ENCODE measurements at places on chromosomes 16 and 17. TPM values are rescaled to one million over a fixed set of nuclear protein-coding genes. Genes with fewer than 3 reads are reported as not detected.

GRCh38 chr16:30075503-30076275 lies at the start of gene PPP4C:
PPP4C (plus strand) TSS chr16:30075994; CDS start chr16:30076378, 384 bp downstream.
- peak within 1 kb of the TSS; percentile 95 for H3K4me3 ChIP-seq
- H3K27me3 ChIP-seq: no peaks in the 10 kb centered on the region
- H3K4me1 ChIP-seq: peaks cover 19% of the 10 kb centered on the region
- peak within 1 kb of the TSS; percentile 96 for H3K27ac ChIP-seq
- DNase-seq: peak; percentile 93

DNA sequence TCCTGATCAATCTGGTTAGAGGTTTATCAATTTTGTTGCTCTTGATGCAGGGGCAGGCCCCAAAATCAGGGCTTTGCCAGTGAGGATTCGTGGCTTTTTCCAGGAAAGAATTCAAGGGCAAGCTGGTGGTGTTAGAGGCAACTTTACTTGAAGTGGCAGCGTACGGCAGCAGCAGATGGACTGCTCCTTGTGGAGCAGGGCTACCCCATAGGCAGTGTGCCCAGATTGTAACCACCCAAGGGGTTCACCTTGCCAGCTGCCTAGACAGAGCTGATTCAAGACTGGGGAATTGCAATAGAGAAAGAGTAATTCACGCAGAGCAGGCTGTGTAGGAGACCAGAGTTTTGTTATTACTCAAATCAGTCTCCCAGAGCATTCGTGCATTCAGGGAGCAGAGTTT lies 16.7 kb downstream of the DRC7 start:
- H3K4me3 ChIP-seq: no peak overlapping the region
- no peaks in the 10 kb centered on the region for H3K27me3 ChIP-seq
- no peaks in the 10 kb centered on the region for H3K36me3 ChIP-seq
- no peak overlapping the region for H3K27ac ChIP-seq

DNA sequence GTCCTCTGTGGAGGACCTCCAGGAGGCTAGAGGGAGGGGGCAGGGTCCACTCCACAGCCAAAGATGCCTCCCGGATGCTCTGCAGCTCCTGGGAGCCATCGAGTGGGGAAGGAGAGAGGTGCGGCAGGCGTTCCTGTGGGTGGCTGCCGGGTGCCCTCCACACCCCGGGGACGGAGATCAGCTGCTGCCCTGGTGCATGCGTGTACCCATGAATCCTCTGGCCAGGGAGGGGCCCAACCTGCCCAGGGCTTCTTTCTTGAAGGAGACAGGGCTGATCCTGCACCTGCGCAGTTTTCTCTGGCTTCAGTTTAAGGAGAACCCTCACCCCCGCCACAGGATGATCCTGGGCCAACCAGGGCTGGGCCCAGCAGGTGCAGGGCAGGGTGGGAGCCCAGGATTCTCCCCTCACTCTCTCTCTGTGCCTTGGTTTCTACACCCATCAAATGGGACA lies 33.5 kb upstream of the DOC2B start:
- no peaks in the 10 kb centered on the region for H3K4me1 ChIP-seq
- no peak for DNase-seq
- peak overlapping the region; percentile 77 for H3K27ac ChIP-seq
- no peaks in the 10 kb centered on the region for H3K27me3 ChIP-seq
- no peak overlapping the region for H3K4me3 ChIP-seq

DNA sequence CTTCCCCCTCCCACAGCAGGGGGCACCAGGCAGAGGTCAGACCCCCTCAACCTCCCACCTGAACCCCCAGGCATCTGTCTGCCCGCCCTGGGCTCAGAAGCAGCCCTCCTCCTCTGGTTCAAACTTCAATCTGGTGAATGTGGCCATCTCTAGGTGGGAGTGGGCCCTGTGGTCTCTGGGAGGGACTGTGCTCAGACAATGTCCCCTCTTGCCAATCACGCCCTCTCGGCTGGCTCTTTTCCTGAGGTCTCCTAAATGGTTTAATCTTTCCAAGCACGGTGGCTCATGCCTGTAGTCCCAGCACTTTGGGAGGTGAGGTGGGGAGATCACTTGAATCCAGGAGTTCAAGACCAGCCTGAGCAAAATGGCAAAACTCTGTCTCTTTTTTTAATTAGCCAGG lies 15.2 kb downstream of the LITAF start:
- no peak overlapping the region for H3K27ac ChIP-seq
- H3K4me3 ChIP-seq: no peak overlapping the region
- no peak for DNase-seq

DNA sequence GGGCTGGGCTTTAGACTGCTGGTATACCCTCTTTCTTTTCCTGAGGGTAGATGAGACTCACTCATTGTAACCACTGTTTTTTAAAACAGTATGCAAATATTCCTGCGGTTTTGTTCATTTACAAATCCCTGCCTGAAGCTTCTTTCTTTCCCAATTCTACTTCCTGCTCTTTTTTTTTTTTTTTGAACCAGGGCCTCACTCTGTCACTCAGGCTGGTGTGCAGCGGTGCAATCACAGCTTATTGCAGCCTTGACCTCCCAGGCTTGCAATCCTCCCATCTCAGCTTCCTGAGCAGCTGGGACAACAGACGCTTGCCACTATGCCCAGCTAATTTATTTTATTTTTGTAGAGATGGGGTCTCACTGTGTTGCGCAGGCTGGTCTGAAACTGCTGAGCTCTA lies 8.0 kb upstream of the SULT1A1 start:
- peaks cover 1% of the 10 kb centered on the region for H3K4me1 ChIP-seq
- DNase-seq: no peak
- H3K36me3 ChIP-seq: no peaks in the 10 kb centered on the region
- H3K27me3 ChIP-seq: no peaks in the 10 kb centered on the region
- no peak overlapping the region for H3K27ac ChIP-seq

GRCh38 chr16:87459027-87459426 lies 33.8 kb downstream of the ZCCHC14 start:
- peaks cover 19% of the 10 kb centered on the region for H3K4me1 ChIP-seq
- no peaks in the 10 kb centered on the region for H3K27me3 ChIP-seq
- DNase-seq: no peak
- H3K4me3 ChIP-seq: no peak overlapping the region
- H3K36me3 ChIP-seq: no peaks in the 10 kb centered on the region

DNA sequence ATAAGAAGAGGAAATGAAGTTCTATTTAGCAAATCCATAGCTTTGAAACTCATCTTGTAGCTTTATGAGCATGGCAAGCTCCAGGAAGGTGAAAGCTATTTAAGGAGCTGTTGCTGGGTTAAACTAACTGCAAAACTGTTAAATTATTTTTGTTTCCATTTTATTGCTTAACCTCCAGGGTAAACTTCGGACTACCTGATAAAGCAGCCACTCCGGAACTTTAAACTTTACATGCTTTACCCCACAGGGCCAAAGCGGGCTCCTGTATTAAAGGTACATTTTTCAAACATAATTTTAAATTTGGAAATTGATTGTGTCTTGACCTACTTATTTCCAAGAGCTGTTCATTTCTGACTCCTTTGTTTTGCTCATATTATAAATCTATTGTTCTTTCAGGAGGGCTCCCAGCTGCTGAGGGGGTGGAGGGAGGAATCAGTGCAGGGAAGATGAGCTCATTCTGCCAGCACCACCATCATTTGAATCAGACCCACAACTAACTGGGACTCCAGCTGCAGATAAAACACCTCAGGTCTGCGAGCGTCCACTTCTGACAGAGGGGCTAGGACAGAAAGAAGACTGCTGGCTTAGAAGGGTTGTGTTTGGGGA lies 157.9 kb downstream of the IRX3 start:
- no peaks in the 10 kb centered on the region for H3K36me3 ChIP-seq
- no peak overlapping the region for H3K4me3 ChIP-seq
- DNase-seq: no peak

DNA sequence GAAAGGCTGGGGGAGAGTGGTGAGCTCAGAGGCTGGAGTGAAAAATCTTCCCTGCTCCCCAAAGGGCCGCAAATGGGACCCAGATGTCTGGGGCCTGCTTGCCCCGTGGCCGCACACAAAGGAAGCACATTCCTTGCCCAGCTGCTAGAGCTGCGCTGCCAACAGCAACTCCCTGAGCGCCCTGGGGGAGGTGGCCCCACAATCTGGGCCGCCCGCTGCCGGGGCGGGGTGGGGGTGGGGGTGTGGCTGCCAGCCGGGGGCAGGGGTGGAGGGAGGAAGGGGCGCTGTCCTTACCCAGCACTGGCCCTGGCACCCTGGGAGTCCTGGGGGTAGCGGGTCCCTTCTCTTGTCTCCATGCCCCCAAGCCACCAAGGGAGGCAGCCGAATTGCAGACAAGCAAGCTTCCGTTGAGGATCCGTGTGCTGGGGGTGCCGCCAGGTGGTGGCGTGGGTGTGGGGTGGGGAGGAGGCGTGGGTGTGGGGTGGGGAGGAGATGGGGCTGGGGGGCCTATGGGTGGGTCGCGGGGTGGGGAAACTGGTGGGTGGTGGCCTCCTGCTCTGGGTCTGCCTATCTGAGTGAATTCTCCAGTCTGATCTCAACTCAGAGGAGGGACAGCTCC lies 48.4 kb upstream of the PABPN1L start:
- DNase-seq: peak; percentile 69
- no peaks in the 10 kb centered on the region for H3K27me3 ChIP-seq
- H3K36me3 ChIP-seq: no peaks in the 10 kb centered on the region
- no peak overlapping the region for H3K4me3 ChIP-seq

DNA sequence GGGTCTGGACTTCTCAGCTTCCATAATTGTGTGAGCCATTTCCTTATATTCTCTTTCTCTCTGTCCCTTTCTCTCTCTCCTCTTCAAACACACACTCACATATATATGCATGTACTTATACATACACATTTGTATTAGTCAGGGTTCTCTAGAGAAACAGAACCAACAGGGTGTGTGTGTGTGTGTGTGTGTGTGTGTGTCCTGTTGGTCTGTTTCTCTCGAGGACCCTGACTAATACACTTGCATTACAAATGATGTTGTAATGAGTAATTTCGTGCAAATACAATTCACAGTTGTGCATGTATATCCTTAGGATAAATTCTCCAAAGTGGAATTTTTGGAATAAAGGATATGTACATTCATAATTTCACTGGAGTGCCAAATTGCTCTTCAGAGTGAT lies 115.3 kb downstream of the NPIPB5 start:
- H3K36me3 ChIP-seq: no peaks in the 10 kb centered on the region
- no peak overlapping the region for H3K27ac ChIP-seq
- no peaks in the 10 kb centered on the region for H3K4me1 ChIP-seq
- peaks cover 28% of the 10 kb centered on the region for H3K27me3 ChIP-seq
- no peak overlapping the region for H3K4me3 ChIP-seq

- no peak for DNase-seq
- no peaks in the 10 kb centered on the region for H3K36me3 ChIP-seq
- no peak overlapping the region for H3K27ac ChIP-seq
- H3K27me3 ChIP-seq: no peaks in the 10 kb centered on the region
- H3K4me1 ChIP-seq: peaks cover 13% of the 10 kb centered on the region
- peak overlapping the region; percentile 46 for H3K4me3 ChIP-seq
Observed at GRCh38 chr16:87806261-87806640, 40.5 kb upstream of the KLHDC4 start.

GRCh38 chr16:57984443-57985203 lies 13.7 kb upstream of the CNGB1 start:
- DNase-seq: peak; percentile 87
- H3K36me3 ChIP-seq: no peaks in the 10 kb centered on the region
- H3K27me3 ChIP-seq: peaks cover 11% of the 10 kb centered on the region
- H3K4me1 ChIP-seq: peaks cover 22% of the 10 kb centered on the region

DNA sequence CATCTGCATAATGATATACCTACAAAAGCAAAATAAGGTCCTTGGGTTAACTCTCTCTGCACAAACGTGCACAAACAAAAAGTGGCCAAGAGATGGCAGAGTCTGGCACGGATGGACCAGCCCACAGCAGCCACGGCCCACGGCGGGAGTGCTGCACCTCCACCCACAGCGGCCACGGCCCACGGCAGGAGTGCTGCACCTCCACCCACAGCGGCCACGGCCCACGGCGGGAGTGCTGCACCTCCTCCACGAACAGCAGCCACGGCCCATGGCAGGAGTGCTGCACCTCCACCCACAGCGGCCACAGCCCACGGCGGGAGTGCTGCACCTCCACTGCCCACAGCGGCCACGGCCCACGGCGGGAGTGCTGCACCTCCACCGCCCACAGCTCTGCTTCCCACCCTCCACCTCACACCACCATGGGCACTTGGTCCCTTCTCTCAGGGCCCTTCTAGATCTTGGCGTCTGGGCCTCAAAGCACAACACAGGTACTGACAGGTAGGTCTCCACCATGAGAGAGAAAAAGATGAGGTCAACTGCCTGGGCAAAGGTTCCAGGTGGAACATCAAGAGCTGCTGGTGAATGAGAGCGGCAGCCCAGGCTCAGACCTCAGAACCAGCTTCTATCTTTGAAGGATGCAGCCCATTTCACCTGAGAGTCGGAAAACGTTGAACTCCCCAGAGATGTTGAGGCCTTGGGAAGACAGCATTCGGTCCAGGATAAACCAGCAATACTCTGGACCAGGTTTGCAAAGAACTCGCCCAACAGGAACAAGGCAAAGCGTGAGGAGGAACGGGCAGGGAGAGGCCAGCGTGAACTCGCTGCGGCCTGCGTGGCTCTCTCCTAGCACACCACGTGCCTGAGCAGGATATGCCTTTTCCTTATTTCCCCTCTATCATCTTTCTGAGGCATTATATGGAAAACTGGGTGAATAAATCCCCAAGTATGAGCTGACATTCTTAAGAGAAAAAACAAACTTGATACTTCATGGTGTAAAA lies 124.5 kb downstream of the ZNF778 start:
- H3K4me1 ChIP-seq: peaks cover 33% of the 10 kb centered on the region
- DNase-seq: no peak
- no peak overlapping the region for H3K27ac ChIP-seq

DNA sequence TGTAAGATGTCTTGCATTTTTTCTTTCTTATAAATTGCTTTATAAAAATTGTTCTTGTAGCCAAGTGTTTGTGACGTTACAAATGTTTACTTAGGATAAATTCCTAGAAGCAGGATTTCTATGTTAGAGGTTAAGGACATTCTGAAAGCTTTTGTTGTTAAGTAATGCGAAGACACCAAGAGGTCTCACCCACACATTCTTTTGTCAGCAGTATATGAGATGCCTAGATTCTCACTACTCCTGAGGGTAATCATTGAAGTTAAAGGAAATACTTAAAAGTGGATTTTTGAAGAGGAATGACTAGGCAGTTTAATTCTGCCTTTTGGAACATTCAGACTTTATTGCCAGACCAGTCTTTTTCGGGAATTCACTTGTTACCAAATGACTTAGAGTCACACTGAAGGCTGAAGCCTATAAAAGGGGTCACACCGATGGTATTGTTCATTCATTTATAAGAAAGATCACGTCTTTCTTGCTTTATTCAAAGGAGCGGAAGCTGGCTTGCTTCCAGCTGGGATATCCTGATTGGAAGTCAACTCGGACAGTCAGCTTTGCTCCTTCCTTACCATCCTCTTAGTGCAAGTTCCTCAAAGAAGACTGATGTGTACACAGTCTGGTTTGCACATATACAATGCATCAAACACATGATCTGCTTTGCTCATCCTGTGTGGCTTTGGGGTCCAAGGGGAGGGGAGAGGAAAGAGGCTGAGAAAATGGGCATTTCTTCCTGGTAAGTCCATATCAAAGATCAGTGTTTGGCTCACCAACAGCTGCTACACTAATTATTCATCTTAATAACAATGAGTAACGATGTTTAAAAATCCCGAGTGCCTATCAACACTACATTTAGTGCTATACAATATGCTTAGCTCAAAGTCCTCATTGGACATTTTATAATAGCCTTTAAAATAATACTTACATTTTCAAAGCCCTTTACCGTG lies 160.0 kb downstream of the MAP2K6 start:
- no peaks in the 10 kb centered on the region for H3K27me3 ChIP-seq
- DNase-seq: no peak
- H3K4me3 ChIP-seq: no peak overlapping the region
- no peak overlapping the region for H3K27ac ChIP-seq

Gene CRYBA1
- not detected for polyA plus RNA-seq

Gene CCDC78
- polyA plus RNA-seq: 1.3 TPM

Gene GDPD3
- 1.1 TPM for polyA plus RNA-seq

Gene MLKL
- 5.8 TPM for polyA plus RNA-seq

Gene FAM20A
- polyA plus RNA-seq: 2.6 TPM

Gene DHRS11
- polyA plus RNA-seq: 12.4 TPM

Gene NUBP1
- 54.5 TPM for polyA plus RNA-seq

Data from heart left ventricle (tissue), 16 donors.